ENCODE measurements at places on chromosomes 1 and 21.

GRCh38 chr1:223106856-223107255 is 36.2 kb downstream of the TLR5 start:
- DNase-seq = peak; percentile 7

DNA sequence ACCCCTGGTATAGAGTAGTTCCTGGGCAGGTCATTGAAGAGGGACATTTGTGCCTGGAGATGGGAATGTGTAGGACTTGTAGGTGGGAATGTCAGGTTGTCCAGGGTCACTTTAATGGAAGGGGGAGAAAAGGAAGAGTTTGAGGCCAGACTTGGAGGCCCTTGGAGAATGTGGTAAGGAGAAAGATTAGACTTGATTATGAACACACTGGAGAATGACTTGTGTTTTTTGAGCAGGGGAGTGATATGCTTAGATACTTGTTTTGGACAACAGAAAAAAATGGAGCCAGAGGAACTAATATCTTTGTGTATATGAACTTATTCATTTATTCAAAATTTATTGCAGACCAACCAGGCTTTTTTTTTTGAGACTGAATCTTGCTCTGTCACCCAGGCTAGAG is 17.9 kb downstream of the ELAPOR1 start:
- no peak for DNase-seq

DNA sequence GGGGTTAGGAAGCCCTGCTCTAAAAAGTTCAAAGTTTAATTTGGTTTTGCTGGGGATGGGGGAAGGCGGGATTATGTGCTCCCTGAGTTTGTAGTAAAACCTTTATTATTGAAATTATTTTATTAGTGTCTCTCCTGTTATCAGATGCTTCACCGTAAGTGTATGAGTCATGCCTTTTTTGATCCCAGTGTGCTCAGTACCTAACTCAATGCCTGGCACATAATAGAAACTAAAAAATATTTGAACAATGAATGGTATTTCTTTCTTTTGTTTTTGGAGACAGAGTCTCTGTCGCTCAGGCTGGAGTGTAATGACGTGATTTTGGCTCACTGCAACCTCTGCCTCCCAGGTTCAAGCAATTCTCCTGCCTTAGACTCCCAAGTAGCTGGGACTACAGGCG is 6.4 kb downstream of the SNRPE start:
- DNase-seq = no peak

- DNase-seq = no peak
Observed at GRCh38 chr1:218658899-218659298, 313.8 kb downstream of the TGFB2 start.

GRCh38 chr21:26273686-26274313 is 103.2 kb upstream of the APP start:
- DNase-seq = no peak

- no peak for DNase-seq
Observed at GRCh38 chr1:161805399-161806197, 39.5 kb downstream of the ATF6 start.

- DNase-seq = peak; percentile 23
Observed at GRCh38 chr1:19648689-19649088, 4.6 kb downstream of the NBL1 start.

GRCh38 chr1:24694380-24694843 is 50.8 kb upstream of the CLIC4 start:
- DNase-seq = peak; percentile 83

GRCh38 chr1:195664628-195665027 is 943.6 kb downstream of the KCNT2 start:
- DNase-seq = no peak

- no peak for DNase-seq
Observed at GRCh38 chr1:182680408-182680807, 4.0 kb downstream of the RGS8 start.

DNA sequence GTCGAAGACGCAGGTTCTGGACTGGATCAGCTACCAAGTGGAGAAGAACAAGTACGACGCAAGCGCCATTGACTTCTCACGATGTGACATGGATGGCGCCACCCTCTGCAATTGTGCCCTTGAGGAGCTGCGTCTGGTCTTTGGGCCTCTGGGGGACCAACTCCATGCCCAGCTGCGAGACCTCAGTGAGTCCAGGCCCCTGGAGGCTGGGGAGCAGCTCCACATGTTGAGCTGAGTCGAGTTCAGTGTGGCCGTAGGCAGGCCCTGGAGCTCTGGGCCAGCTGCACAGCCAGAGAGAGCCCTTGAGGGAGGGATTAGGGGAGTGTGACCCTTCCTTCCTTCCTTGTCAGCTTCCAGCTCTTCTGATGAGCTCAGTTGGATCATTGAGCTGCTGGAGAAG is 1.6 kb downstream of the ELF3 start:
- DNase-seq = no peak

DNA sequence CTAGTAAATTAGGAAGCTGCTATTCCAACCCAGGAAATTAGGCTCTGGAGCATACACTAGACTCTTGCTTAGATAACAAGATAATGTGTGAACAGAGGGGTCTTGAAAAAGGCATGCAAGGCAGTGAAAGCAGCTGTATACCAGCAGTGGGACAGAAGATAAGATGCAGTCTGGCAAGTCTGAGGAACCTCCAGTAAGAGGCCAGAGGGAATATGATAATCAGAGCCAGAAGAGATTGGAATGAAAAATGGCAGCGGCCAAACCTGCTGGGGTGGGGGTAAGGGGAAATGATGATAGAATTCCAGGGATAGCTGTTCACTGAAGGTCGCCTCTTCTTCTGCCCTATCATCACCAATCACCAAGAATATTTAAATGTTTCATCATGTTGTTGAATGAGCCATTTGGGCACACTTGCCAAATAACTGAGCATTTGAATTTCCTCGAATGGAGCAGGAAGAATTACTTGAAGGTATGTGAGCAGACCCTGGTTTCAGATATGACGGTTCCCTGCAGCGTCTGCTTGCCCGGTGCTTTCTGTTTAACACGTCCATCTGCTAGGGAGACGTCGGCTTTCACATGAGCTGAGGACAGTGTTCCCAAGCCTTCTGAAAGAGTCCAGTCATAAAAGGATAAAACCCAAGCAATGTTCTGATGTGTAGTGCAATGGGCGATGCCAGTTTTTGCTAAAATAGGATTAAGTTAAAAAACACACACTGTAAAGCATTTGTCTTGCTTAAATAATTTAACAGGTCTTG is 173.3 kb downstream of the RWDD3 start:
- DNase-seq = no peak

DNA sequence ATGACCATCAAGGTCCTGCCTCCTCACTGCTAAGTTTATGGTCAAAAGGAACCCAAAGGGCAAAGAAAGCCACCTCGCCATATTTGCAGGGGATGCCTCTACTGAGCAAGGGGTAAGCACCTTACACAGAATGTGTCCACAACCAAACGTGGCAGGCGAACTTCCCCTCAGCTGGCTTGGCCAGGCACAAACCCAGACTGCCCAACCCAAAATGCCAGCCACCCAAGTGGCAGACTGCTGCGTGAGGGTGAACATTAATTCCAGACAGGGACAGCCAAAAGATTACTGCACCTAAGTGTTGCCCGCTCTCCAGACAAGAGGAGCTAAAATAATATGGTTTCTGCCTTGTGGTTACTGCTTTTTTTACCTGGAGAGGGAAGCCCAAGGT is 16.0 kb downstream of the ZNF697 start:
- no peak for DNase-seq

DNA sequence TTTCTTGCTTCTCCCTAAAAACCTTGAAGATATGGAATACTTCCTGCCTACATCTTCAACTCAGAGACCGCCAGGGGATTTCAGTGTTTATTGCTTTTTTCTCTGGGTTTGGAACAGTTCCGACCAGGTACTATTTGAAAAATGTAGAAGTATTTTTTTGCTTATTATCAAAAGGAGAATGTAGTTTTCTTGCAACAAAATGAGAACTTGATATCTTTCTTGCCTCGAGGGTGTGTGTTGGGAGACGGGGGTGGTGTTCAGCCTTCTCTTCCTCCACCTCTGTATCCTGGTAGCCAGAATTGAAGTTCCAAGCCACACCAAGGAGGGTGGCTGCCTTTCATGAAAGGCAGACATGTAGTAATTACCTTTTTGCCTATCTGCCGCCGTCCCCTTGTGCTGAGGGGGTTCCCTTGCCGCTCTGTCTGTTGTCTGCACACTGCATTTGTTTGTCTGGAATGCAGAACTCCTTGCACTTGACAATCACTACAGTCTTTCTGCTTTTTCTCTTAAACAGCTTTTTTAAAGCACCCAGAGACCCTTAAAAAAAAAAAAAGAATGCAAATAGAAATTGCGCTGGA is 212.1 kb downstream of the PBX1 start:
- no peak for DNase-seq

- DNase-seq = no peak
Observed at GRCh38 chr1:186983327-186983726, 154.6 kb downstream of the PLA2G4A start.

DNA sequence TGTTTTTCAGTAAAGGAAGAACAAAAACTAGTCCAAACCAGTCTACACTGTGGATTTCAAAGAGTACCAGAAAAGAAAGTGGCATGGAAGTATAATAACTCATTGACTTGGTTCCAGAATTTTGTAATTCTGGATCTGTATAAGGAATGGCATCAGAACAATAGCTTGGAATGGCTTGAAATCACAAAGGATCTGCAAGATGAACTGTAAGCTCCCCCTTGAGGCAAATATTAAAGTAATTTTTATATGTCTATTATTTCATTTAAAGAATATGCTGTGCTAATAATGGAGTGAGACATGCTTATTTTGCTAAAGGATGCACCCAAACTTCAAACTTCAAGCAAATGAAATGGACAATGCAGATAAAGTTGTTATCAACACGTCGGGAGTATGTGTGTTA is 21.3 kb downstream of the CHODL start:
- DNase-seq = no peak

- DNase-seq = no peak
Observed at GRCh38 chr1:151512801-151513625, 1.8 kb downstream of the CGN start.

DNA sequence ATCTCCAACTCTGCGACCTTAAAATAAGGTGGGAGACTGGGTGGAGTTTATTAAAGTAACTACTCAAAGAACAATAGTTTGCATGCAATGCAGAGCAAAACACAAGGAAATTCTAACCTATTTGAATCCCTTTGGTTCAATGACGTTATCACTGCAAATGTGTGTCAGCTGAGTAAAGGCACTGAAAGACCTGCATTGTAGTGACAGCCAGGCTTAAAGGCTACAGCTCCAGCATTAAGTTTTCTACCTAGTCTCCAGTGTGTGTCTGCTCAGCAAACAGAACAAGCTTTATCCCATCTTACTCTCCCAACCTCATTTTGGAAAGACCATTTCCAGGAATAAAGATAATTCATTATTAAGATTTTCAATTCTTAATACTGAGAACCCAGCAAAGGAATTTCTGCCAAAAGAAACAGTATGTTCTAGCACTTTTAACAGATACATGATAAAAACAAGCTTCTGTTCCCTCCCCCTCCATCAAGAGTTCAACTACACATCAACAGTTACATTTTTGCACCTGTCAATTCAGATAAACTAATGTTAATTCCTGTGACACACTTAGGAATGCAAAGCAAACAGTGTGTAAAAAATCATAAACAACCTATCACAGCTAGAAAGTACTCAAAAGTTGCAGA is 14.2 kb downstream of the PTP4A2 start:
- no peak for DNase-seq

DNA sequence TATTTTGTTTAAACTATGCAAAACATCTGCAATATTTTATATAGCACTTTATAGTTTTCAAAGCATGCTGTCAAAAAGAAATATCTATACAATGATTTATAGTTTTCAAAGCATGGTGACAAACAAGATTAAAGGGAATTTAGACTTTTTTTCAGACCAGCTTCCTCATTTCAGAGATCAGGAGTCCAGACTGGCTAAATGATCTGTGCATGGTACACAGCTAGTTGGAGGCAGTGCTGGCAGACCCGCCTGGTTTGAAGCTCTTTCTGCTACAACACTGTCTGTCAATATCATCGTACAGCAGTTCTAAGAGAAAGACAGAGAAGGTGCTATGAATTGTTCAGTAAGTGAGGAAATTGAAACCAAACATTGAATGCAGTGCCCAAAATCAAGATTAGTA is 479.0 kb downstream of the PTBP2 start:
- no peak for DNase-seq

DNA sequence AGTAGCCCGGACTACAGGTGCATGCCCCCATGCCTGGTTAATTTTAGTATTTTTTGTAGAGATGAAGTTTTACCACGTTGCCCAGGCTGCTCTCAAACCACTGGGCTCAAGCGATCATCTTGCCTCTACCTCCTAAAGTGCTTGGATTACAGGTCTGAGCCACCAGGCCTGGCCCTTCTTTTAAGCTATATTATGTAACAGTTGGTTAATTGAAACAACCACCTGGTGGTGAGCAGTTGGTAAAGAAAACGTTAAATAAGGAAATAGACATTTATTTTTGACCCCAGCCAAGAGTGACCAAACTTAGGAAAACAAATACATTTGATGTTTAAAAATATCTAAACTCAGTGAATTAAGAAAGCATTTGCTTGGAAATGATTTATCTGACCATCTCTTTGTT is 12.1 kb upstream of the PDC start:
- DNase-seq = no peak

GRCh38 chr1:35443768-35444518 is 113.3 kb downstream of the KIAA0319L start:
- no peak for DNase-seq

- DNase-seq = peak; percentile 50
Observed at GRCh38 chr1:147627435-147628110, 42.8 kb downstream of the ACP6 start.

- DNase-seq = no peak
Observed at GRCh38 chr1:106435269-106435668, 621.2 kb upstream of the PRMT6 start.

Measured in NCI-H1092 treated with DMSO at 0.1 percent for 48 hours (cell line).